ENCODE measurements at places on chromosomes 11 and 22.

DNA sequence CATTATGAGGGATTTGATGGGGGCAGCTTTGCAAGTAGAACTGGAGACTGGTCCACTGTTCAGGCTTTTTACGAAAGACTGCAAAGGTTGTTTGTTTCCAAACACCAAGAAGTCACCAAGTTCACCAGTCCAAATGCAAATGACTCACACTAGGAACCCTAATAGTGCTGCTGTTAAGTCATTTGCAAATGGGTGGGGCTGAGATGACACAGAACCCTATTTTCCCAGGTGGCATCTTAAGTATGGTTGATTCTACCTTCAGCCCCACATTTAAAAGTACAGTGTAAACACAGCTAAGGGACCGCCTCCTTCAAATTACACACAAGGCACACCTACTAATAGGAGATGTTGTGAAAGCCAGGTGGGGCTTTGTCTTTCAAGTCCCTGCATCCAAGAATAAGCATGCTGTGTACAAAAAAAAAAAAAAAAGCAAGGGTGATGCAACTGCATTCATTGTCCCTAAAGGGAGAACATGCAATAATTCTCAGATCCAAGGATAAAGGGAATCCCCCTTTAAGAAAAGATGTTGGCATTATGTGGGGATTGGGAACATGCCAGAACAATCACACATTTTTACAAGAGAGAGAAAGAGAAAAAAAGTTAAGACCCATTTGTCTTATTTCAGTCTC is 27.3 kb downstream of the BDNF start:
- DNase-seq: no peak

- DNase-seq: no peak
Observed at GRCh38 chr11:134785059-134785458, 373.0 kb upstream of the B3GAT1 start.

- DNase-seq: no peak
Observed at GRCh38 chr11:122597511-122597910, 58.0 kb upstream of the UBASH3B start.

GRCh38 chr11:102589047-102589459 is 36.1 kb downstream of the MMP20 start:
- DNase-seq: no peak

GRCh38 chr11:78282821-78283220 is 94.1 kb downstream of the USP35 start:
- no peak for DNase-seq

DNA sequence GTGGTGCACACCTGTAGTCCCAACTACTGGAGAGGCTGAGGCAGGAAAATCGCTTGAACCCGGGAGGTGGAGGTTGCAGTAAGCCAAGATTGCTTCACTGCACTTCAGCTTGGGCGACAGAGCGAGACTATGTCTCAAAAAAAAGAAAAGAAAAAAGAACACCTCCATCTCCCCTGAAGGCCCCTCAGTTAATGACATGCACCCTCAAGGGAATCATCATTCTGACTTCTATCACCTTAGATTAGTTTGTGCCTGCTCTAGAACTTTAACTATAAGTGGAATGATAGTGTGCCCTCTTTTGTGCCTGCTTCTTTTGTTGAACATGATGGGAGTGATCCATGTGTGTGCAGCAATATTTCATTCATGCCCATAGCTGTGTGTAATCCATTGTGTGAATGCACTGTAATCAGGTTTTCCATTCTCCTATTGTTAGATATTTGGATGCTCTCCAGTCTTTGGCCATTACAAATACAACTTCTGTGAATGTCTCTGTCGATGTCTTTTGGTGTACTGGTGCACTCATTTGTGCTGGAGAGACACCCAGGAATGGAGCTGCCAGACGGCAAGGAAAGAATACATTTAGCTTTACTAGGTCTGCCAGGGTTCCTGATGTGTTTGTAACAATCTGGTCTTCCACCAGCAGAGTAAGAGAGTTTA is 883 bp upstream of the VPREB3 start:
- no peak for DNase-seq

GRCh38 chr11:66462010-66462409 is 4.7 kb upstream of the PELI3 start:
- DNase-seq: no peak

Measured in activated CD4-positive, alpha-beta T cell treated with anti-CD3 and anti-CD28 coated beads, Interleukin-2, amount 50 U/mL, for 4 hours (primary cell).